Activated gamma-delta T cell treated with Interleukin-2 at 50 U/mL for 16 hours (primary cell): ENCODE measurements at places on chromosomes 4 and X.

DNA sequence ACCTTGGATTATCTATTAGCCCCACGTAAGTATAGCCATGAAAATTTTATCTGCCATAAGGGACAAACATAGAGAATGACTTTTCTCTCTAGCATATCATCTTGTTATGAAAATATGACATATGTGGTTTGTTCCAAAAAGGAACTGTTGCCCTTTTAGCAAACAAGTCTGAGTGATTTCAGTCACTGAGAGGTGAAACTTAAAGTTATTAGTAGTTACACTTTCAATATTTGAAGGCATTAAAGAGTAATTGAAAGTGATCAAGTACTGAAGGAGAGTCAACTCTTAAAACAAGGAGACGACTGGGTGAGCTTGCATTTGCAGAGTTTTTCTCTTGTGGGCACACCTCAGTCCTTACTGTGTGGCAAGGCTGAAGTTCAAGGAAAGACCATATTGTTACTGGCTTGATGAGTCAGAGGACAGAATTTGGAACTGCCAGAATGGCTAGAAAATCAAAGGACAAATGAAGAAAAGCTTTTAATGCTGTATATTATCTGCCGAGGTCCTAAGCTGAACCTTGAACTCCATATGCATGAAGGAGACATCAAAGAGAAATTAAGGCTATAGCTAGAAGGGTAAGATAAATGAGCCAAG, 205.1 kb upstream of the EMCN start:
- DNase-seq: no peak

GRCh38 chr4:99979872-99980271, 29.8 kb upstream of the H2AZ1 start:
- no peak for DNase-seq

- no peak for DNase-seq
Observed at GRCh38 chr4:133565379-133565778, 416.3 kb downstream of the PCDH10 start.

GRCh38 chrX:134542485-134542884, 82.5 kb downstream of the HPRT1 start:
- no peak for DNase-seq

DNA sequence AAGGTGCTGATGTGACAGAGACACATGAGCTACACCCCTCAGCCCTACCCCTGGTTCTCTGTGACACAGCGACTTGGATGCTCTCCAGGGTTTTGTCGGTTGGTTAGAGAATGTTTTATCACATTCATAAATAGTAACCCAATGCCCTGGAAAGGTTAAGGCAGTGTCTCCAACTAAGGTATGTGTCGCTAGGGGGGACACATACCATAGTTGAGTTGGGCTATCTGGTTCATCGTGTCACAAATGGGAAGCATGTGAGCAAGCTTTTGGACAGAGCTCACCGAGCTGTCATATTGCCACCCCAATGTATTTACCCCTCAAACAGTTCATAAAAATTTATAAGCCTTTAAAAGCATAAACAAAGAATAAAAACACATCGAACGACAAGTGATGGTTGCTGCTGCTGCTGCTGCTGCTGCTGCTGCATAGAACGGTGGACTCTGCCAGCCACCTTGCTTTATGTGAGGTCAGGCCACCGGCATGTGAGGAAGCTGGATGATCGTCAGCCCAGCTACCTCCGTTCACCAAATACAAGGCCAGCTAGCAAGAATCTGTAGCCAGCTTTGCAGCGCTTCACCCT, 55.9 kb downstream of the STOX2 start:
- no peak for DNase-seq

DNA sequence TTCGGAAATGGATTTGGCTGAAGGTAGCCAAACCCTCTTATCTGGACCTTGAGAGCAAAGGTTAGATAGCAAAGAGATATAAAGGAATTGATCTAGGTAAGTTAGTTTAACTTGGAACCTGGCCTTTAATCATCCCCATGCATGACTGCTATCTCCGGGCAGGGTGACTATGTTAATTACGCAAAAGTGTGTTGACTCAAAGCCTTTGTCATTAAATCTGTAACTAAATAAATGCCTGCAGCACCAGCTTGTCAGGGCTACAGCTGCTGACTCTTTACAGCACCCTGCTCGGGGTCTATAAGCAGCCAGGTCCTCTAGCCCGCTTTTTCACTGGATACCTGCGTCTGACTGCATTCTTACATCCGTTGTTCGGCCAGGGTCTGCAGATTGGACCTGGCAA, 201.7 kb downstream of the TBCK start:
- no peak for DNase-seq

DNA sequence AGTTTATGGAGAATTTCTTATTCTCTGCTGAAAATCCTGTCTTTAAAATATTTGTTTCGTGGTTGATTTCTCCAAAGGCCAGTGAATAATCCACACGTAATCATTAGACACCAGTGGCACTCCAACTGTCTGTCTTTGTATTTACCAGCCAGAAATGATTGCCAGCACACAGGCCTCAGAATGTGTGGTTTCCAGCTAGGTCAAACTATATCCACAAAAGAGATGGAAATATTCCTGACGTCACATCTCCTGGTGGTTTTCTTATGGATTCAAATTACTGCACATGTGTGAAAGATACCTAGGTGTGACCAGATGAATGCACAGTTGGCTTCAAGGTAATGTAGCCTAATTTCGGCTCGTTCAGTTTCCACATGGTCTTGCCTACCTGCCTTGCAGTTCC, 27.2 kb upstream of the TENM3 start:
- no peak for DNase-seq

GRCh38 chr4:137474711-137475301, 57.5 kb downstream of the PCDH18 start:
- DNase-seq: no peak

DNA sequence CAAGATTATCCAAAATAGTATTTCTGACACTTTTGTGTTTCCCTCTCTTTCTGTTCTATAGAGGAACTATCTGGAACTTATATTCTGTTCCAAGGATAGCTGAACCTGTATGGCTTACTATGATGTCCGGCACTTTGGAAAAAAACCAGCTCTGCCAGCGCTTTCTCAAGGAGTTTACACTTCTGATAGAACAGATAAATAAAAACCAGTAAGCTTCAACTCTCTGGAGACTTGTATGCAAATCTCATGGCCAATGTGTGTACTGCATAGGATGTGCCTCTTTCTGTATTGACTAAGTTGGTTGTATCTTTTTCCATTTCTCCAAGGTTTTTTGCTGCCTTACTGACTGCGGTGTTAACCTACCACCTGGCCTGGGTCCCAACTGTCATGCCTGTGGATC, 92.5 kb downstream of the FNIP2 start:
- no peak for DNase-seq
